Stimulated activated CD4-positive, alpha-beta T cell treated with anti-CD3 and anti-CD28 coated beads, Interleukin-15, amount 100 ng/mL, for 1 hour (primary cell): ENCODE measurements at places on chromosomes 3 and 15.

GRCh38 chr3:105362021-105362665 lies 4.6 kb upstream of the ALCAM start:
- DNase-seq: no peak

GRCh38 chr3:54366839-54367238 lies 244.5 kb downstream of the CACNA2D3 start:
- DNase-seq: no peak

DNA sequence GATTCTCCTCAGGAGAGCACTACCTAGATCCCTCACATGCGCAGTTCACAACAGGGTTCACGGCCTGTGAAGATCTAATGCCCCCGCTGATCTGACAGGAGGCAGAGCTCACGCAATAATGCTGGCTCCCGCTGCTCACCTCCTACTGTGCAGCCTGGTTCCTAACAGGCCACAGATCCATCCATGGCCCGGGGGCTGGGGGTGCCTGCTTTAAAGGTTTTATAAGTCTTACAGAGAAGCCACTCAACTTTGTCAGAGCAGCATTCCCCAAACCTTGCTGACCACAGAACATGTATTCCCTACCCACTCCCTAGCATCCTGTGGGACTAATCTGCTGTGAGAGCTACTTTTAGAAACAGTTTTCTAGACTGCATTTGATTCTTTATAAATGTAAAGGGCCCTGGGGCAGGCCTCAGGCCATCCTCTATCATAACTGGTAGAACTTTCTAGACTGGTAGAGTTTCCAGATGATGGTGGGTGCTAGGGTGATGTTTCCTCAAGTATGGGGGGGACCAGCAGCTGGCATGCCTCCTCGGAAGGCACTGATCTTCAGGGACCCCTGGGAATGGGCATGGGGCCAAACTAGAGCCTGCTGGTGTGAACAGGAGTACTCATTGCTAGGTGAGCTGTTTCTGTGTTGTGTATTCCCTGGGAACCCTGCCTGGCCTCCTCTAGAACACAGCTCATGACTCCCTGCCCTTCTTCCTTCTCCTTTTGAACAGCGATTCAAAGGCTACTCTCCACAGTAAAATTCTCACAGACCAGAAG lies 25.7 kb upstream of the RAD18 start:
- no peak for DNase-seq

GRCh38 chr3:149969110-149969939 lies 1.4 kb downstream of the PFN2 start:
- DNase-seq: no peak

DNA sequence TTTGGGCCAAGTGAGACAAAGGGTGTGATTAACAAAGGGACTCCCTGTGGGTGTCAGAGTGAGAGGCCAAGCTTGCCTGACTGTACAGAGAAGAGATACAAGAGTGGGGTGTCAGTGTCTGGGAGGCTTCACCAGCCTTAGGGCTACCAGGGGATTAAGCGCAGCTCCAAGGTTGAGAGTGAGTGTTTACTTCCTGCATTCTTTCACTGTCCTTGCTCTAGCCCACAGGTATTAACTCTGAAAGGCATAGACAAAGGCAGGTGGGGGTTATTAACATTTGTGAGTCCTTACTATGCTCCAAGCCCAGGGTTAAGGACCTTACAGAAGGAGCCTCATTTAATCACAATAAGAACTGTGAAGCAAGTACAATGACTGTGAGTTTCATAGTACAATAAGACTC lies 107.6 kb downstream of the IL20RB start:
- DNase-seq: no peak

- DNase-seq: no peak
Measured at GRCh38 chr15:60788692-60789103, 309.8 kb upstream of the ICE2 start.

DNA sequence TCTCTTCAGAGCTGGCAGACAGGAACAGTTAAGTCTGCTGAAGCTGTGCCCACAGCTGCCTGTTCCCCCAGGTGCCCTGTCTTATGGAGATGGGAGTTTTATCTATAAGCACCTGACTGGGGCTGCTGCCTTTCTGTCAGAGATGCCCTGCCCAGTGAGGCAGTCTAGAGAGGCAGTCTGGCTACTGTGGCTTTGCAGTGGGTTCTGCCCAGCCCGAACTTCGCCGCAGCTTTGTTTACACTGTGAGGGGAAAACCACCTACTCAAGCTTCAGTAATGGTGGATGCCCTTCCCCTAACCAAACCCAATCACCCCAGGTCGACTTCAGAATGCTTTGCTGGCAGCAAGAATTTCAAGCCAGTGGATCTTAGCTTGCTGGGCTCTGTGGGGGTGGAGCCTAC lies 91.2 kb downstream of the SLC25A26 start:
- DNase-seq: no peak

DNA sequence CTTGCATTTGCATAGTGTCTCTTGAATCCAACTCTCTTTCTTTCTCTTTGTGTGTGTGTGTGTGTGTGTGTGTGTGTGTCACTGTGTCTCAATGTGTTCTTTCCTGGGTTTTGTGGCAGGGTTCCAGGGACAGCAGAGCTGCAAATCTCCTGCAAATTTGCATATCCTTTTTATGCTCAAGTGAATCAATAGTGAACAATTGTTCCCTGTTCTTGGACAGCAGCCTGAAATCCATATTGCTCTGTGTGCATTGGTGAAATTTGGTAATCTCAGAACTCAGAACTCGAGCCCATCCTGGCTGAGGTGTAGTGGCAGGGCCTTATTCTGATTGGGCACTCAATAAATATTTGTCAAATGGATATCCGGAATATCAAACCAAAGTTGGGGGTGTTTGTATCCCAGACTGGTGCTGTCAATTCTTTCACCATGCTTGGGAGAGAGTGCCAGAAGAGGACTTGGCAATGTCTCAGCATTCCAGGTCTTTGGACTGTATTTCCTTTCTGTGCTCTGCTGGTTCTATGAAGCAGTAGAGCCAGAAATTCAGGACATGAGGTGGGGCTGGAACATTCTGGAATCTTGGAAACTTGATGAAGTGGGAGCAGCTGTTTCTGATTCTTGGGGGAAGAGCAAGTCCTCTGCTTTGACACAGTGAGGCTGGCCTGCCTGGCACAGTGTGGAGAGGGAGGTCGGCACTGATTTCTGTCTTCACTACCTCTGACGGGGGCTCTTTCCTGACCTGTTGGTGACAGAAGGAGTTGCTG lies 380.6 kb upstream of the C2CD4B start:
- DNase-seq: no peak

DNA sequence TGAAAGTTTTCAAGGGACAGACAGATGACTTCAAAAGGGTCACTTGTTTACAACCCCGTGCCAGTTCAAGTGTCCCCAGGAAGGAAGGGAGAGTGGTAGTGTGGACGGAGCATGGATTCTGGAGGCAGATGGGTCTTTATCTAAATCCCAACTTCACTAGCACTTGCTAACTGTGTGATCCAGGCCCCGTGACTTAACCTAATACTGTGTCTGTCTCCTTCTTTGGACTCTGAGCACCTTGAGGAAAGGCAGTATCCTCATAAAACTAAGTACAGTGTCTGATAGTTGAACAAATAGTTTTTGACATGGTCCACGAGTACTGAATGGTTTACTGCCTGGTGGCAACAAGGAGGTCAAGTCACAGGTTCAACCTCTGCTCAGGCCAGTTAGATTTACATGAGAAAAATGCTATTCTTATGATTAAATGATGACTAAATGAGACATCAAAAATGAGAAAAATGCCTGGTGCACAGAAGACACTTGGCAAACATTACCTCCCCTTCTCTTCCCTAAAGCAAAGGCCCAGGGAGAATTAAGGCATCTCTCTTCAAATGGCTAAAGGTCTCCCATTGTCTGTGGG lies 48.9 kb downstream of the ABCC5 start:
- DNase-seq: no peak
